ENCODE measurements at places on chromosomes 3 and 15.
A peak's percentile ranks its signal among the peaks of the same experiment; 100 is the strongest.

DNA sequence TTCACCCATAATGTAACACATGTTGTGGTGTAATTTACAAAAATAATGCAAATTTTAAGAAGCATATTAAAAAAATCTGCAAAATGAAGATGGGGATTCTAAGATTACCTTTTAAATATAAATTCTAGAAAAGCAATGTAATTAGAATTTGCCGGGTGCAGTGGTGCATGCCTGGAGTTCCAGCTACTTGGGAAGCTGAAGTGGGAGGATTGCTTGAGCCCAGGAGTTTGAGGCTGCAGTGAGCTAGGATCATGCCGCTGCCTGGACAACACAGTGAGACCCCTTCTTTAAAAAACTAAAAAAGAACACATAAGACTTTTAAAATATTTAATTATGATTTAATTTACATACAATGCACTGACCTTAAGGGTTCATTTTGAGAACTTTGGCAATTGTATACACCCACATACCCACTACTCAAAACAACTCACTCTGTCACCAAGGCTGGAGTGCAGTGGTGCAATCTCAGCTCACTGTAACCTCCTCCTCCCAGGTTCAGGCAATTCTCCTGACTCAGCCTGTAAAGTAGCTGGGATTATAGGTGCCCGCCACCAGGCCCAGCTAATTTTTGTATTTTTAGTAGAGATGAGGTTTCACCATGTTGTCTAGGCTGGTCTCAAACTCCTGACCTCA is 134.0 kb upstream of the TBL1XR1 start:
- no peak for DNase-seq

DNA sequence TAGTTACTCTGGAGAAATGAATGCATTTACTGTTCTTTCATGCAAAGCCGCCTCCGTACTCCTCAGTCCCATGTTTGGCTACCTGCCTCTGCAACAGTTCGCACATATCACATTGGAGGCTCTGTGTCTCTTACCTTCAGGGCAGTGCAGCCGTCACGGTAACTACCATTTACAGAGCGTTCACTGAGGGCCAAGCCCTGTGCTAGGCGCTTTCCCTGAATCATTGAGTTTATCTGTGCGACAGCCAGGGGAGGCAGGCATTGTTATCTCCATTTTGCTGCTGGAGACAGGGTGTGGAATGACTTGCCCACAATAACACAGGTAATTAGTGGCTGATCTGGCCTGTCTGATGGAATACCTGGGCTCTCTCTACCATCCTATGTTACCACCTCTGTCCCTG is 115.0 kb downstream of the THSD4 start:
- no peak for DNase-seq

DNA sequence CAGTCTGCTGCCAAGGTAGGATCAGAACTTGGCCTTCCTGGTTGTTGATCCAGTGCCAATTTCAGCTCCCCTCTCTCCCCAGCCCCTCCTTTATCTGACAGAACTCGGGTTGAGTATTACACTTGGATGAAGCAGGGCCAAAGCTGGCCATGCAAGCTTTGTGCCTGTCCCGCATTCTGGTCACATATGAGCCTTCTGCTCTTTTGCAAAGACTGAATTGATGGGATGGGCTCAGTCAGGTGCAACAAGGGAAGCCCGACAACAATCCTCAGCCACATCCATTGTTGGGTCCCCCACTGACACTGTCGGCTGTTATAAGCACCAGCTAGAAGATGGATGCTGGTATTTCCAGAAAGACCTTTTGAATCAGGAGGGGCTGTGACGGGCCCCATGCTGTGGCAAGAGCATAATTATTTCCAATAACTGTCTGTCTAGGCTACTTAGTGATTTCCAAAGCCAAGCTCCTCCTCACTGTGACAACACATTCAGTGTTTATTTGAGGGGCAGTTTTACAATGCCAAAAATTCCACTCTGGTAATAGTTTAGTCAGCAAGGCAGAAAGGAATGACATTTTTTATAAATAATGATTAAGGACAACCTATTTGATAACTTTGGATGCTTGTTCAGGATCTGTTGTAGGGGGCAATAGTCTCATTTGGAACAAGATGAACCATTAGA is 146.8 kb upstream of the FRMD4B start:
- DNase-seq = no peak

DNA sequence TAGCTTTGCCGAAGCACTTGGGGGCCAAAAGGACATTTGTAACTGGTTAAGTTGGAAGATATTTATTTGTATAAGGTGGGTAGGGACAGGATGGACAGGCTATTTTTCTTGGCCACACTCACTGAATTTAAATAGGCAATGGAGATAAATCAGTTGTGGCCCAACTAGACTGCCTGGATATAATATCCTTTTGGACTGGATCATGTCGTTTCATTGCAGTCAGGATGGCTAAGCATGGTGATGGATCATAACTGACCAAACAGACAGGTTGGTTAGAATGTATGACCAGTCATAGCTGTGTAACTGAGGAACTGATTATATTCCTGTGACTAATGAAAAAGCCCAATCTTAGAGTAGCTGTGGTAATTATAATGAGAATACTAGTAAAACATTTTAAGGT is 284.0 kb downstream of the LPP start:
- no peak for DNase-seq

DNA sequence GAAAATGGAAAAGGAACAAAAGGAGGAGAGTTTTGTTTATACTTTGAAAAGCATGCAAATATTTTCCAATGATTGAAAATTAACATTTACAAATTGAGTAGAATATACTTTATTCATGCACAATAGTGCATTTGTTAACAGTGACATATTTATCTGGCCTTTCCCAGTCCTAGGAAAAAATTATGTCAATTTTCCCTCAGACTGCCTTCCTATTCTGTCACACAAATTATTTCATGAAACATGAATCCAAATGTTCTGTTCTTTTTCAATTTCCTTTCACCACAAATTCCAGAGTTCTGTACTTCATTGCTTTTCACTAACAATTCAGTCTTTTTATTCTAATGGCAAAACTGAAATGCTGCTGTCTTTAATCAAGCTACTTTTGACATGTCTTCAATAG is 945.1 kb downstream of the ROBO1 start:
- no peak for DNase-seq

GRCh38 chr3:10929978-10930665 is 62.4 kb upstream of the SLC6A1 start:
- no peak for DNase-seq

DNA sequence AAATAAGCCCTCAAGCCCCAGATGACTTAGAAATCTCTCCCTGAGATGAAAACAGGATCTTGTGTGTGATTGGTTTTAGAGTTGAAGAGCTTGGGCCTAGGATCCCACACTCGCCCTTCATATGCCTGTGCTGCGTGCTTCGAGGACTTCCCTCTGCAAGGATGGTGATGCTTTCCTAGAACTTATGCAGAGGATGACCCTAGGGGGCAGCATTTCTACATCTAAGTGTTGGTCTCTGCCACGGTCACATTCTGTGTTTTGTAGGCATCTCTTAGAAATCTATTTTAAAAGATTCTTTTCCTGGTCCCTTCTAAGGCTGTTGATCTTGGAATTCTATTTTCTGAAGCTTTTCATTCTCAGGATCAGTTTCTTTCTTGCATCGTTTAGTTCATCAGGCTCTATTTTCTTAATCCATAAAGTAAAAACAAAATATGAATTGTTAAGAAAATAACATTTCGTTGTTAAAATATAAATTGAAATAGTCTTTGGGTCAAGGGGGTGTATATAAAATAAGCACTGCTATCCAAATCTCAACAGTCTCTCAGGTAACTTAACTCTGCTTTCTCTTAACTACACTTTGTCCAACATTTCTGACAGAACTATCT is 45.7 kb downstream of the WDR76 start:
- DNase-seq = no peak

DNA sequence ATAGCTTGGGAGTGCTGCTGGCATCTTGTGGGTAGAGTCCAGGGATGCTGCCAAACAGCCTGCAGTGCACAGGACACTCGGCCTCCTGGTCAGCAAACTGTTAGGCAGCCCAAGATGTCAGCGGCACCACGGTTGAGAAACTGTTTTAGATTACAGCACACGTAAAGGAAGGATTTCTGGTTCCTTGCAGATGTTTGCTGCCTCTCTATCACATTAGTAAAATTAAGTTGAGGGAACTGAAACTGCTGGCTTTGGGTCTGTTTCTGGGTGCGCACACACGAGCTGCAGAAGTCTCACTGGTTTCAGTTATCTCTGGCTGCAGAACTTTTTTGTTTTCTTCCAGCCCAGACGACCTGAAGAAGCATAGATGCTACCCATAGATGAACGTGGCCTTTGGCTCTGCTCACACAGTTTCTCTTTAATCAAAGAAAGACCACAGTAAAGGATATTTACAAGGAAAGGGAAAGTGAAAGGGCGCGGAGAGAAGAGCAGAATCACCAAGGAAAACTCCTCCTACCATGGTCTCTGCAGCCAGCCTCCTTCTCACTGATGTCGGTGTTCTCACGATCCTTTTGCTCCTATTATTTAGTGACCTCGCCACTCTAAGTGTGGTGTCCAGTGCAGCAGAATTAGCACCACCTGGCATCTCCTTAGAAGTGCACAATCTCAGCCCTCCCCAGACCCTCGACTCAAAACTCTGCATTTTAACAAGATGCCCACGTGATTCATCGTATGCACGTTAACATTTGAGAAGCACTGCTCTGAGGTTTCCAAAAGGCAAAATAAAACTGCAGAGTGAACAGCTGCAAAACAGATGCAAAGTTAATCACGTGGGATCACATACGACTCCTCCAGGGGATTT is 50.6 kb upstream of the AKAP13 start:
- DNase-seq = peak; percentile 33
